H9 (cell line): ENCODE measurements at places on chromosomes 2 and 18. TPM values are rescaled to one million over a fixed set of nuclear protein-coding genes. Genes with fewer than 3 reads are reported as not detected.

DNA sequence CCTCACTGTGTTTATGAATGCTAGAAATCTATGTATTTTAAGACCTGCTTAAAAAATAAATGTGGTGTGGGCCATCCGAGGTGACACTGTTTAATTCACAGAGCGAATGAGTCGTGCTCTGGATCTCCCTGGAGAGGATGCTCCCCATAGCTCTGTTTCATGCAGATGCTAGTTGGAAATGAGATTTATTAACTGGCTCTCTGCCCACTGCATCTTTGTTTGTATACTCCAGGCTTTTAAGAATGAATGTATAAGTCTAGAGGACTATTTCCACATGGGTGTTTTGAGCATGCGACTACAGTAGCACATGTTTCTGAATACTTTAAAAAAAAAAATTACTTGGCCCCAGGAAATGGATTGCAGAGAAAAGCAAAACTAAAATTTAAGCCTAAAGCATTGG is 3.9 kb downstream of the MAPRE2 start:
- no peak overlapping the region for H3K4me3 ChIP-seq
- H3K4me1 ChIP-seq = no peaks in the 10 kb centered on the region
- no peak overlapping the region for H3K27ac ChIP-seq
- H3K36me3 ChIP-seq = peaks cover 5% of the 10 kb centered on the region

GRCh38 chr18:58590254-58590653 is 38.6 kb downstream of the ALPK2 start:
- no peak for DNase-seq
- H3K27me3 ChIP-seq = no peaks in the 10 kb centered on the region
- H3K4me1 ChIP-seq = no peaks in the 10 kb centered on the region
- H3K36me3 ChIP-seq = peaks cover 20% of the 10 kb centered on the region

CLEC4F gene
- total RNA-seq = not detected in 2 replicates

DNA sequence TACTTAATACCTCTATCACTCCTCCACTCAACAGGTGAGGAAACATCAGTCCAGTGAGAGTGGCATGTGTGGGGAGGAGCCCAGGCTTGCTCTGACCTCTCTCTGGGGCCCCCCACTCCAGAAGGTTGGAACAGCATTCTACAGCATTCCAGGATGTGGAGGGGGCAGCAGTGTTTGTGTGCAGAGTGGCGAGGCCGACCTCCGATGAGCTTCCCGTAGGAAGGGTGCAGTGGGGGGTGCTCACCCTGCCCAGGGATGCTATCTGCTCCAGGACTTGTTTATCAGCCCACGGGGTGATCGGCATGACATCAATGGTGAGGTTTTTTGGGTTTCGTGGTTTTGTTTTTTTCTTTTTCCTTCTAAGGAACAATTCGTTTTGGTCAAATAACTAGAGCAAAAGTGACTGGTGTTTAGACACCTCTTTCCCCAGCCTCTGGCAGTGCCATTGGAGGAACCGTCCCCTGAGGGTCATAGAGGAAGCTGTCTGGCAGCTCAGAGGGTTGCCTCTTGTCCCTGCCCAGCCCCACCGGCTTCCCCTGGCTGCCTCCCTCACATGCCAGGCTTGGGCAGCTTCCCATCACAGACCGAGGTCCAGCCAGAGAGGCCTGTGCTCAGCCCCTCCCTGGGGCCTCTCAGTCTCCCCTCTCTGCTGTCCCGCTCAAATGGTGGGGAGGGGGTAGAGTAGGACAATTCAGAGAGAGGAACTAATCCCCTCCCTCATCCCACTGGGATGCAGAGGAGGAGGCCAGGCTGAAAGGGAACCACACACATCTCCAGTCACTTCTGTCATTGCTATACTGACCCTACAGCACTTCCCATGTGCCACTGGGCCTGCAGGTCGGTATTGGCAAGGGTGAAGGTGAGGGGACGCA is 96.5 kb downstream of the ZFP36L2 start:
- no peak overlapping the region for H3K27ac ChIP-seq
- no peaks in the 10 kb centered on the region for H3K4me1 ChIP-seq
- DNase-seq = no peak
- H3K4me3 ChIP-seq = no peak overlapping the region
- no peaks in the 10 kb centered on the region for H3K36me3 ChIP-seq
- H3K27me3 ChIP-seq = no peaks in the 10 kb centered on the region

FIGN gene
- total RNA-seq = 12.9 and 14.6 TPM in 2 replicates

SCN7A gene
- 0.07 and 0.11 TPM in 2 replicates for total RNA-seq
